Activated naive CD4-positive, alpha-beta T cell treated with anti-CD3 and anti-CD28 coated beads, Interleukin-2, amount 50 U/mL, for 72 hours (primary cell): ENCODE measurements at places on chromosomes 12 and 14.

DNA sequence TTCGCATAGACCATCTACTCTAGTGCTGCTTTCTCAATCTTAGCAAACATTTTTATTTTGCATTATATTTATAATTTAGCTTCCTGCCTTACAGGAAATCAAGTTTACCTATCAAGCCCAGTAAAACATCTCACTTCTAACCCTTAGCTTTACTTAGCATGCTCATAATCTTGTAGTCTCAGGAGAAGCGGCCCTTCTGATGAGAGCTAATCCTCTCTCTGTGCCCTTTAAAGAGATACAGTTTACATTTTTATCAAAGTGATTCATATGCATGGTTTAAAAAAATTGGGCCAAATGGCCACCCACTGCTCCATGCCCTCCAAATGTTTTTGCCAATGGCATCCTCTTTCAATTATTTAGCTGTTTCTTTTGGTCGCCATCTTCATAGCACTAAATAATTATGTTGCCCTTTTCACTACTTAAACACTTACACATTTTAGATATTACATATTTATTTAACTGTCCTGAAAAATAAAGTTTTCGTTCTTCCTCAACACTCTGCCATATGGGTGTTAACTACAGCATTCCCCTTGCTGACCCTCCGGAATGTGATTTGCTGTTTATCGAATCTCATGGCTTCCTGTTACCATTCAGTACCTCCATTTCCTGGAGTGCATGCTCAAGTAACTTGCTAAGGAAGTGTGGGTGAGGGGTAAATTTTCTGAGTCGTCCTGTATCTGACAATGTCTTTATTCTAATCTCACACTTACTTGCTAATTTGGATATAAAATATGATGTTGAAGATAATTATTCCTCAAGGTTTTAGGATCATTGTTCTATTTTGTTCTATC lies 29.3 kb downstream of the YLPM1 start:
- DNase-seq: no peak

DNA sequence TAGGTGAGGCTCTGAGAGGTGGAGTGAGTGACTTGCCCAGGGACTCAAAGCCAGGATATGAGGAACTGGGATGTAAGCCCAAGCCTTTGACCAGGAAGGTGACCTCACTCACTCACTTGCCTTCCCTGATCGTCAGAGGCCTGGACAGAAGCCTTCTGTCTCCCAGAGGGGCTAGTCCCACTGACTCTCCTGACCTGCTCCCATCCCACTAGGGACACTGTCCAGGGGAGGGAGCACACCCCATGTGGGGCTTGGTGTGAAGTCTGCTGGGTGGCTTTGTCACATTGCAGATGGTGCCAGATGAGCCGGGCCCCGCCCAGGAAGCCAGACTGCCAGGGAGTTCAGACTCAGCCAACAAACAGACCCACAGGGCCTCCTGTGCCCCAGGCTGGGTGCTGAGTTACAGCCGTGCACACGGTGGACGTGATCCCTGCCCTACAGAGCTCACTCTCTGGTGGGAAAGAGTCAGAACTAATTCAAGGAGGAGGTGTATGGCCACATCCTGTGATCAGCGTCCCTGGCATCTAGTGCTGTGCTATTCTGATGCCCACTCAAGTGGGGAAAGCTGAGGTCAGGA lies 28.3 kb downstream of the MMAB start:
- DNase-seq: no peak

GRCh38 chr14:103349982-103350381 lies 15.9 kb downstream of the EIF5 start:
- DNase-seq: no peak

DNA sequence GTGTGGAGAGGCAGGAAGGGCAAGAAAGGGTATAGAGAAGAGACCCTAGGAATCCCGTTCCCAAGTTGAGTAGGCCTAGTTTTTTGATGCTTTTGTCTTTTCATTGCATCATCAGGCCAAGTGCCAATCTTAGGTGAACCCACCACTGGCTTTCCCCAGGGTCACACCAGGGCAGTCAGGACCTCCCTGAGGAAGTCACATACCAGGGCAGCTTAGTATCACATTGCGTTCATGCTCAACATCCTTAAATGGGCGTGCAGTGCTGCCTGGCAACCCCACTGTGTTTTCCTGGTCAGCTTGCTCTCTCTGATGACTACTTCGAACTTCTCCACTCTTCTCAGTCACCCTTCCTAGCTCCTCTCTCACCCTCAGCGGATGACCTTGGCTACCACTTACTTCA lies 9.0 kb downstream of the ASIC1 start:
- no peak for DNase-seq

- DNase-seq: no peak
These were observed 149.2 kb upstream of the SYT10 start for GRCh38 chr12:33588725-33589405.

GRCh38 chr12:50569876-50570275 lies 65.1 kb downstream of the DIP2B start:
- no peak for DNase-seq

DNA sequence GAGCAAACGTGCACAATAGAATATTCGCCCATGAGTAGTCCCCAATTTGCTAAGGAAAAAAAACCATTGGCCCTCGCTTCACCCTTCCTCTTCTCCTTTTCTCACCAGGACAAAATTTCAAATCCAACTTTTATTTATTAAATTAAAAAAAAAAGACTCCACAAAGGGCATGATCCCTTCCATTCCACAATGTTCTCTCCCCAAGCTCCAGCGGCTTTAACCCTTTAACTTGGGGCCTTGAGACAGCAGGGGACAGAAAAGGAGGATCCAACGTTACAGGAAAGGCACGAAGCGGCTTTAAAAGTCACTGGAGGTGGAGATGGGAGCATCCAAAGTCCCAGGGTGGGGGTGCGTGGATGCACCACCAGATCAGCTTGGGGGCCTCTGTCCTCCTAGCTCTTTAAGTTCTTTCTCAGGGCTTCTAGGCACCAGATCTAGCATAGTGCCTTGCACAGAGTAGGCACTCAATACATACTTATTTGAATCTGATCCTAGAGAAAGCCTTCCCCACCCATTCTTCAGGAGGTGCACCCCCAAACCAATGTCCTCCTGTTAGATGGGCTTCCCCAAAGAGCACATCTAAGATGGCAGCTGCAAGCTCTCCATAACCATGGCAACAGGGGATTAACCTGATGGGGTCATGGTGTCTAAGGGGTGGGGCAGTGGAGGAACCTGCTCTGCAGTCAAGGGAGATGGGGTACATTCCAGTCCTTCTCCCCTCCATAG lies 5.2 kb upstream of the AAAS start:
- DNase-seq: no peak

DNA sequence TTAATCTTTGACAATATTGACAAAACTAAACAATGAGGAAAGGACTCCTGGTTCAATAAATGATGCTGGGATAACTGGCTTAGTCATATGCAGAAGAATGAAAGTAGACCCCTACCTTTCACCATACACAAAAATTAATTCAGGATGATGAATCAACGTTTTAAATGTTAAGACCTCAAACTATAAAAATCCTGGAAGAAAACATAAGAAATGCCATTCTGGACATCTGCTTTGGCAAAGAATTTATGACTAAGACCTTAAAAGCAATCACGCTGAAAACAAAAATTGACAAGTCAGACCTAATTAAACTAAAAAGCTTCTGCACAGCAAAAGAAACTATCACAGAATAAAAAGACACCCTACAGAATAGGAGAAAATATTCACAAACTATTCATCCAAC lies 97.4 kb downstream of the LMNTD1 start:
- DNase-seq: no peak

DNA sequence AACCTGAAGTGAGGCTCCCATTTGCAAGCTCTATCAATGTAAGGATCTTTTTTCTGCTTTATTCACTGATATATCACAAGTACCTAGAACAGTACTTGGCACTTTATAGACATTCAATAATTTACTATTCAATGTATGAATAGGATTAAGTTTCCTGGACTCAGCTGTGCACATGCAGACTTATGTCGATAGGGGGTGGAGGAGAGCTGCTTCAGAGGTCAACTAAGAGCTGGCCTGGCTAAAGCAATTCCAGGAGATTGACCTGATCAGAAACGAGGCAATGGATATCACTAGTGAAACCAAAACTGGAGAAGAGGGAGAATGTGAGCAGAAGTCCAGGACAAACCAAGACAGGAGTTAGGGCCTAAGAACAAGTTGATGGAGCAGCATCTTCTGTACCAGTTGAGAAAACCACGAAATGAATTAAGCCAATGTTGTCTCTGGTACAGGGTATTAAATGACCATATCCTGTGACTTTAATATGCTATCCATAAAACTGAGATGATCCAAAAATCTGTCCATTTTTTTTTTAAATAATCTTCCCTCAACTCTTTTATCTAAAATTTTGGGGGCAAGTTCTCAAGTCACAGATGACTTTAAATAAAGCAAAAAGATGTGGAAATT lies 169.2 kb downstream of the PIK3C2G start:
- peak; percentile 1 for DNase-seq

DNA sequence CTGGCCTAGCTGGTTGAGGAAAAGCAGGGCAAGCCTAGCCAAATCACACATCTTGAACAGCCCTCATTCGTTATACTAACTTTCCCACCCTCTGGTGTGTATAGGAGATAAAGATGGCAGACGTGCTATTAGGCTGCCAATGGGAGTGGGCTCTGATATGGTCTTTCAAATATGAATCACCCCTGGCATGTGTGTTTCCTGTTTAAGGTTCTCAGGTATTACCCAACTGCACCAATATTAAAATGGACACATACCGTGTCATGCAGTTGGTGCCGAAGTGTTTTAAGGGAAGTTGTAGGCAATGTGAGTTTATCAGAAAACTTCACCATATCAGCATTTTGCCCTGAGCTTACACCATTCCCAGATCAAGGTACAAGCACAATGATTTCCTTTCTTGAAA lies 33.4 kb downstream of the CHST11 start:
- peak; percentile 20 for DNase-seq

GRCh38 chr12:108915632-108916133 lies 35.8 kb downstream of the DAO start:
- no peak for DNase-seq

DNA sequence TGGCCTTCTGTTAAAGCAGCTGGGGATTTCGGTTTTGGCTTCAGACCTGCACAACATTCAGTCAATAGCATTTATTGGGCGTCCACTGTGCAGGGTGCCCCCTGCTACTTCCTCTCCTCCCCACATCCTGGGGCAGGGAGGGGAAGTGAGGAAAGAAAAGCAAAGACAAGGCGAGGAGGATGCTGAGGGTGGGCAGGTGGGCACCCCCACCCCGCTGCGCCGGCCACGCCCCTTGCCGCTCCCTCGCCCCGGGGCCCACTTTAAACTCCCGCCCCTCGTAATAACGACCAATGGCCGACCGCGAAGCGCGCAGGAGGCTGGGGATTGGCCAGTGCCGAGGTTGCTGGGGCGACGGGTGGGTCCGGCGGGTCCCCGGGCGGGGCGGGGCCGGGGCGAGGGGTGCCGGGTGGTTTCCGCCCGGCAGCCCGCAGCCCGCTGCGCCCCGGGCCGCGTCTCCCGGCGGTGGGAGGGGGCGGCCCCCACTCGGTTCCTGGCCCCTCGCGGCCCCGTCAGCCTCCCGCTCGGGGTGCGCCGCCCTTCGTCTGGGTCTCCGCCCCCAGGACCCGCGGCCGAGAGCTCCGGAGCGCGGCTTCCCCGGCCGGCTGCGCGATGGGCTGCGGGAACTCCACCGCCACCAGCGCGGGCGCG lies at the start of gene C12orf75:
C12orf75 (plus strand) TSS at position 409 of the 648 bp plus-strand sequence; CDS start at position 610, 201 bp downstream.
- peak; percentile 86 for DNase-seq

- DNase-seq: peak; percentile 33
These were observed 777 bp downstream of the ARF3 start for GRCh38 chr12:48956279-48957140.

DNA sequence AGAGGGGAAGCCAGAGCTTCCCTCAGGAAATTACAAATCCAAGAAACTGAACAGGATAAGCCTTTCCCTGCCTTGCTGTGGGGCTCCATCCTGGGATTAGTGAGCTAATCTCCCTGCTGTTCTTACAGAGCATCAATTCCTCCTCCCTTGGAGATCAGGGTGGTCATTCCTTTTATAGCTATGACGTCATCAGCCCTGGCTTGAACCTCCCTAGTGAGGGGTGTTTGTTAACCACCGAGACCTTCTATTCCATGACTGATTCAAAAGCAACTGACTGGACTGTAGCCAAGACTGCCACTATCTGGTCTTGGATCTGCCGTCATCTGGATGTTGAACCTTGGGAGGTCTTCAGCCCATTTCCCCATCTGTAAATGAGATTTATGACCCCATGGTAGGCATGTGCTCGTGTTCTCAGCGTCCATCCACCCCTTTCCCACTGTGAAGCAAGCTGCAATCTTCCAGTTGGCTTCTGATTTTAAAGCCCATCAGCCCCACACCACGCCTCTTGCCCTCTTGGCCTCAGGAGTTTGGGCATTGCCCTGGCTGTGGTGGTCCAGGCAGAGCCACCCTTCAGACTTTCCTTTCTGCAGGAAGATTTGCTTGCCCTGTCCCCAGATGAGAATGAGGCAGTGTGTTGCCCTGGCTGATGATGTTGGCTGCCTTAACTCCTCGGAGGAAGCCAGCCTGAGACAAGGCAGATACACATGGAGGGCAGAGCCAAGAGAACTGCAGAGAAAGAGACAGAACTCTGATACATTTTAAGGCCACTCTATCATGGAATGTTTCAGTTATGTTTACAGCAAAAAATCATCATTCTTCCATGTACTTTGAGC lies 59.6 kb upstream of the ACTN1 start:
- no peak for DNase-seq

DNA sequence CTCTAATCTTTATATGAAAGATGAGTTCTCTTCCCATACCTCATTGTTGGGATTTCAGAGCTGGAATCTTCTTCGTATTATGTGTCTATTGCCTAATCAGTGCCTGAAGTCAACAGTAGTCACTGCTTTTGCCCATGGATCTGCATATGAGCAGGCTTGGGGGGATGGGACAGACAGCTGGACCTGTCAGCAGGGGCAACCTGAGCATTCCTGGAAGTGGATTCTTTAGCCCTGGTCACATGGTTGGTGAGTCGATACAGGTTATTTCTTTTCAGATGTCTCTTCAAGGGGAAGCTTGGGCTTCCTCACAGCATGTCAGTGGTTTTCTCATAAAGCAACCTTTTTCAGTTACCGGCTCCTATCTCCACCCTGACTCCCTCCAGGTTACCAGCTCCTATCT lies 97.3 kb upstream of the RBM19 start:
- no peak for DNase-seq

- DNase-seq: no peak
These were observed 157.9 kb downstream of the ZNF664 start for GRCh38 chr12:124130691-124131591.

DNA sequence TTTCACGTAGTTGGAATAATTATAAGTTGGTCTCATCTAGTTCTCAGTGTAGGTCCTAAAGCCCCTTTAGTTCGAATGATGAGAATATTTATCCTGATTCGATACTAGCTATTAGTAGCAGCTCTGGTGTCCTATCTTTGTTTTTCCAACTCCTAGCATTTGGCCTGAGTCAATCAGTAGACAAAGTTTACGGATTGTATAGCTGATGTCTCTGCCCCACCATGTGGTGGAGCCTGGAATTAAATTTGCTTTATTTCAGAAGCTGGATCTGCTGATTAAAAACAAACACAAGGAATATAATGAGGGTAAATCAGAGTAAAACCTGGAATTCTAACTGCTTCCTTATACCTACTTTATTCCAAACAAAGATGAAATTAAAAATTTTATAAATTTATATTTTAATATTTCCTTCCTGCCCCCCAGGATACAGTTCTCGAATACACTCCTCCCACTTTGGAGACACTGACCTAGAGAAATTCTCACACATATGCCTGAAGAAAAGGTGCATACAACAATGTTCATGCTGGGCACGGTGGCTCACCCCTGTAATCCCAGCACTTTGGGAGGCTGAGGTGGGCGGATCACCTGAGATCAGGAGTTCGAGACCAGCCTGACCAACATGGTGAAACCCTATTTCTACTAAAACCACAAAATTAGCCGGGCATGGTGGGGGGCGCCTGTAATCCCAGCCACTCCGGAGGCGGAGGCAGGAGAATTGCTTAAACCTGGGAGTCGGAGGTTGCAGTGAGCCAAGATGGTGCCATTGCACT lies 7.6 kb upstream of the BRMS1L start:
- DNase-seq: peak; percentile 27
